ENCODE measurements at places on chromosomes 6 and 20. TPM values are rescaled to one million over a fixed set of nuclear protein-coding genes. Genes with fewer than 3 reads are reported as not detected.

PPP1R16B gene
- 86.5 TPM for total RNA-seq

PTCRA gene
- not detected for total RNA-seq

SLC22A1 gene
- total RNA-seq, result 0.82 TPM

PYGB gene
- 28.4 TPM for total RNA-seq

GRCh38 chr6:42460883-42461282 lies 9.2 kb upstream of the TRERF1 start:
- no peak for DNase-seq

GRCh38 chr6:17352302-17352701 lies 41.1 kb upstream of the CAP2 start:
- DNase-seq, result no peak

GRCh38 chr6:36120539-36120938 lies 9.8 kb upstream of the MAPK13 start:
- peak; percentile 92 for DNase-seq

- no peak for DNase-seq
Observed at GRCh38 chr6:113172531-113172966, 684.6 kb upstream of the MARCKS start.

GRCh38 chr20:38221119-38221589 lies 39.4 kb downstream of the KIAA1755 start:
- peak; percentile 74 for DNase-seq

PLCB4 gene
- total RNA-seq, result not detected

GRCh38 chr20:52405417-52405816 lies 213.8 kb upstream of the ZFP64 start:
- no peak for DNase-seq

DNA sequence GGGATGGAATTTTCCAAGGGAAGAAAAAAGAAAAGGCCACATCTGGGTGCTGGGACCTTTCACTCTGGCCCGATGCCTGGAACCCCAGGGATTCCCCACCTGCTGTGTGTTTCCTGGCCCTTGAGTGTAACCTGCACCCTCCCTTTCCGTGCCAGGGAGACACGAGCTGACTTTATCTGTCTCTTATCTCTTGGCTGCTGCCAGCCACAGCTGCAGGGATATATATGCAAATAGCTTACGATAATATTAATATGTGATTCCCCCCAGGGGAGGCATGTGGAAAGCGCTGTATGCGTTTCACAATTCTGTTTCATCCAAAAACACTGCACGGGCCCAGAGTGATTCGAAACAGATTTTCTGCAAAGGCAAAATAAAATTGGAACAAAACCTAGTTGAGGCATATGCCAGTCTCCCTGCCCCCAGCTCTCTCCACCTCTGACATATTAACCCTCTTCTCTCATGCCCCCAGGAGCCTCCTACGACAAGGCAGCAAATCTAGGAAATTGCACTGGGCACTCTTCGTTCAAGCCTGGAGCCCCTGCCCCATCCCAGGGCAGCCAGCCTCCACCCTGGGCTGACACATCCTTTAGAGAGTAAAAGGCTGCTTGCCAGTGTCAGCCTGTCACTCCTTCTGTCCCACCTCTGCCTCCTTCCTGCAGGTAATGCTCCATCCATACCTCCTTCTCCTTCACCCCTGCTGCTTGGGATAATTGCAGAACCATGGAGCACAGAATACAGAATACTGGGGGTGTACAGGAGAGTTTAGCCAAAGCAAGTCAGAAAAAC lies 1.3 kb downstream of the RIPOR3 start:
- no peak for DNase-seq

GRCh38 chr6:11054722-11055121 lies 10.6 kb upstream of the ELOVL2 start:
- DNase-seq, result no peak

GRIK2 gene
- not detected for total RNA-seq

DNA sequence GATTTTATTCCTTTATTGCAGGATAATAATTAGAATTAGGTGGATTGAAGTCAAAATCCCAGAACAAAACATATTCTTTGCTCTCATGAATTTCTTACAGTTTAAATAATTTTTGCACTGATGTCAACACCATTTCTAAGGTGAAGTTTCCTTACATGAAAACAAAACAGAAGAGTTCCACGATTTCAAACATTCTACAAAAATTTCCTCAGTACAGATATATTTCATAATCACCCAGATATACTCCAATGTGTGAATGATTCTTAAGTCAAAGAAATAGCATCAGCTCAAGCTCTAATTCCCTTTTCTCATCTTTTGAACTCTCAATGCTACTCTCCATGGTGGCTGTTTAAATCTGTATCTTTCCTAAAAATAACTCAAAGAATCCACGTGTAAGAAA lies 39.5 kb upstream of the THBS2 start:
- DNase-seq, result no peak

DNA sequence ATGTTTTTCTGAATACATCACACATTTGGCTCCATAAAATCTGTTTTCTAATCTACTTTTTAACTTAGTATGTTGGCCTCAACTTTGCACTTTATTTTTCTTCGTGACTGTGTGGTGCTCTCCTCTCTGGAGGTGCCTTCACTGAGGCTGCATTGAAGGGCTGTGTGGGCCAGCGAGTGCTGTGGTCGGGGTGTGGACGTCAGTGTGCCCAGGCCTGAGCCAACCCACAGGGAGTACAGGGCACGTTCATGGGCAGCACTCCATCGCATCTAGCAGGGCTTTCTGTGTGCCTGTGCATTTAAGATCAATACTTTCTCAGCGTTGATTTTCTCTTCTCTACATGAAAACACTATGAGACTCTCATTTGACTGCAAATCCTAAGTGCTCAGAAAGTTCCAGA lies 37.8 kb downstream of the DACT2 start:
- DNase-seq, result no peak

- DNase-seq, result no peak
Observed at GRCh38 chr20:13278812-13279570, 57.9 kb downstream of the ISM1 start.
